Natural killer cell (primary cell): ENCODE measurements at places on chromosomes 4 and X. TPM values are rescaled to one million over a fixed set of nuclear protein-coding genes. Genes with fewer than 3 reads are reported as not detected.

The PLP1 gene
- not detected for total RNA-seq

The CT45A3 gene
- total RNA-seq, result not detected

DNA sequence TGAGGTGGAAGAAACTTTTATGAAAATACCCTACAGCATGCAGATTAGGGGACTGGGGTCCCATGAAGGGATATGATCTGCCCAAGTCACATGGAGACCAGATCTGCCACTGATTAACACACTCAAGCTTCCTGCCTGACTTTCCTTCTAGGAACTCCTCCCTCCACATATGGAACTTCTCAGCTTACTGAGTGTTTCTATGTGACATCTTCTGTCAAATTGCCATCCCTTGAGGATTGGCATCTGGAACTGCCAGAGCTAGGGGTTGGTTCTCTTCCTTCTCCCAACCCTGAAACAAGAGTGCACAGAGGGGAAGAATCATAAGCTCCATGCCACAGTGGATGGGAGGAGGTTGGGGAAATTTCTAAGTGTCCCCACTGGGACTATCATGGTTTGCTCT, 150.6 kb upstream of the MBNL3 start:
- no peak for DNase-seq

DNA sequence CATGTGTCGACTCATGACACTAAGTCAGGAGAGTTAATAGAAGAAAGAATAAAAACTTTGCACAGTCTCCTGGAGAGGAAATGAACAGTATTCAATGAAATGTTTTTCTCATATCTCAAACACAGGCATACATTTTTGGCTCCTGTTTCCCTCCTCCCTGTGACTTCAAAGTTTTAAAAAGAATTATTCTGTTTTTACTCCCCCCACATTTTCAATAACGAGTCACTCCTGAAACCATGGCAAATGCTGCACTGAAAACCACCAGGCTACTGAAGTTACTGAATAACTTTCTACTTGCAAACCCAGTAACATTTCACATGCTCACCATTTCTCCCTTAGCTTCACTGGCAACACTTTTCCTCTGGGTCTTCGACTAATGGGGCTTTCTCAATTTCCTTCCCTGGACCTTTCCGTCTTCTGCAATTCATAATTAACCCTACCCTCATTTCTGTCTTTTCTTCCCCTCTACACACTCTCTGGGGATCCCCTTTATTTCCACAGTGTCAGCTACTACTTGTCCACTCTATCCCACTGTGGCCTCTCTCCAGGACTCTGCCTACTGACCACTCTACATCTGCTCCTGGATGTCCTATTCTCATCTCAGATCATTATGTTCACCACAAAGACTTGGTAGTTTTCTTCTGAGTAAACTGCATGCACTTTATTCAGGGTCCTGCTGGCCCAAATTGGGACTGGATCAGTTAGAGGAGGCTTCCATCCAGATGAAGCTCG, 225.8 kb upstream of the ETNPPL start:
- DNase-seq, result no peak

GRCh38 chrX:41122664-41123257, 37.5 kb downstream of the USP9X start:
- DNase-seq, result no peak

- no peak for DNase-seq
Observed at GRCh38 chr4:150123796-150124677, 45.8 kb downstream of the DCLK2 start.

DNA sequence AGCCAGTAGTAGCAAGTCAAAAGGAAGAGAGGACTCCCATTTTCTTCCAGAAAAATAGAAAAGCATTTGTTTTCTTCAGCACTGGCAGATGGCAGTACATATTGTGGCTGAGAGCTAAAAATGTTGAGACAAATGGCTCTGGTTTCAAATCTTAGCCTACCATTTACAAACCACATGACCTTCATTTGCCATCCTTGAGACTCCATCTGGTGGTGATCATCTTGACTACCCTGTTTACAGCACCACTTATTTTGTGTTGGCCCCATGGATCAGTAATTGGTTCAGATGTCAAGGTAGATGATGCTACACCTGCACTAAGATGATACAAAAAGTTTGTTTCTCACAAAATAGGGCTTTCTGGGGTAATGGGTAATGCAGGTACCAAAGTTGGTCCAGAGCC, 951.8 kb upstream of the IGFBP7 start:
- no peak for DNase-seq

The OPHN1 gene
- total RNA-seq, result 3.7 TPM

GRCh38 chr4:133146574-133147241, 2.4 kb upstream of the PCDH10 start:
- no peak for DNase-seq

The TCP11X2 gene
- not detected for total RNA-seq

The PCYT1B gene
- 0.48 TPM for total RNA-seq

GRCh38 chr4:89929425-89930159, 34.9 kb downstream of the MMRN1 start:
- no peak for DNase-seq

The POU3F4 gene
- not detected for total RNA-seq

GRCh38 chrX:74545880-74546523, 68.4 kb downstream of the RLIM start:
- no peak for DNase-seq

- no peak for DNase-seq
Observed at GRCh38 chr4:948936-949300, 16.7 kb downstream of the TMEM175 start.

The ART3 gene
- total RNA-seq, result not detected

DNA sequence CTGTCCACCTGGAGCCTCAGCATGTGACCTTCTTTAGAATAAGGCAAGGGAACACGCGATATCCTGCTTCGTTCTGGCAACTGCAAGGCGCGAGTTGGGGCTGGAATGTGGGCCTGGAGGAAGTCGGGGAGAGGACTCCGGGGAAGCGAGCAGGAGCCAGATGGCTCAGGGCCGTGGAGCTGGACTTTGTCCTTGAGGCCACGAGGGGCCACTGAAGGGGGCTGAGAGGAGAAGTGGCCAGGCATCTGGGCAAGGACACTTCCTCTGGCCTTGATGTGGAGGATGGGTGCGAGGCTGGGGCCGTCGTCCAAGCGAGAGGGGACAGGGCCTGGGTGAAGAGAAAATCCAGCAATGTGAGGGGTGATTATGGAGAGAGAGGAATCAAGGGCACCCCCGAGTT, 12.2 kb upstream of the DUSP9 start:
- no peak for DNase-seq

The ERAS gene
- not detected for total RNA-seq

DNA sequence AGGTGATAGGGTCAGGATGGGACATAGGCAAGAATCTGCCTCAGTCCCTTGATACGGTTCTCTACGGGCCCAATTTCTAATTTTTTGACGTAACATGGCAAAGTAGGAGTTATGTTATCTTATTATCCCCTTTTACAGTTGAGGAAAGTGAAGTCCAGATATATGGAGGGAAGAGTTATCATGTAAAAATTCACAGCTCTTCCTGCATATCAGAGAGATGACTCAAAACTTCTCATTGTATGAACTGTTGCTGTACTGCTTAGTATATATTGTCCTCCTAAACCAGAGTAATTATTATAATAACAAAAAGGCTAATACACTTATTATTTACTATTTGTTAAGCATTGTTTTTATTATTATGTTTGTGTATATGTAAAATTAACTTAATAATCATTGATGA, 260.5 kb upstream of the IGFBP7 start:
- DNase-seq, result no peak

GRCh38 chr4:28822163-28822562, 1898.0 kb upstream of the PCDH7 start:
- DNase-seq, result no peak

The GSPT2 gene
- total RNA-seq, result 8.2 TPM

DNA sequence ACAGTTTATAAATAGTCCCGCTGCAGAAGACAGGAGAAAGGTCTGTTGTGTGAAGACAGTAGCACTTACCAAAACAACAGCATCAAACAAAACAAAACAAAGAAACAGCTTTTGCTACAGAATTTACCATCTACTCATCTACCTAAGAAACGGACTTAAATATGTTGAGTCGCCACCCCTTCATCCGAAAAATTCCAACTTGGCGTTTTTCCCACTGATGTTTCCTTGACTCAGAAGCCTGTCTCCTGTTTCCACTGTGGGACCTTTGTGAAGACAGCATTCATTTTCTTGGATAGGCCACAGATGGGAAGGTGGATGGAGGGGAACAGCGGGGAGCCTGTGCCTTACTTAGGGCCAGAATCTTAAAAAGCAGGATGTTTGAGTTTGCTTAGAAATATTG, 1.3 kb upstream of the ITM2A start:
- DNase-seq, result no peak

DNA sequence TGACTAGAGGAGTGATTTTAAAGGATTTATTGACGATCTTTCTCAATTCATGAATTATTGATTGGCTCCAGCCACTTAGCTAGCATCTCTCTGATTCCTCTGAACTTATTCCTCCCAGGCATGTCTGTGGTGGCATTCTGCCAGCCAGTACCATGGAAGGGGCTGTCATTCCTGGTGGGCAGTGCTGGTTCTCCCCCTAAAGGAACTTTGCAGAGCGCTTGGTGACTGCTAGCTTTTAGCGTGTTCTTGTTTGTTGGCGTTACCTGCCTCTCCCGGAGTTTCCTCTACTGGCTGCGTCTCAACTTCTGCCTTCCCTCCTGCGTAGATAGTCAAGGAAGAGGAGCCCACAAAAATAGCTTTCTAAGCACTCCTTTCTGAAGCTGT, 19.3 kb downstream of the SRD5A3 start:
- no peak for DNase-seq

- no peak for DNase-seq
Observed at GRCh38 chr4:144014808-144015207, 4.4 kb downstream of the GYPB start.

The RBMXL3 gene
- not detected for total RNA-seq

The CSN2 gene
- total RNA-seq, result not detected

GRCh38 chr4:88196013-88196365, 37.5 kb upstream of the ABCG2 start:
- DNase-seq, result no peak

The LRAT gene
- not detected for total RNA-seq
